Activated T-cell treated with anti-CD3 and anti-CD28 coated beads, Interleukin-2, amount 50 U/mL, for 4 hours (primary cell): ENCODE measurements at places on chromosomes 6 and 20. TPM values are rescaled to one million over a fixed set of nuclear protein-coding genes. Genes with fewer than 3 reads are reported as not detected.

GRCh38 chr6:107396211-107396610, 63.2 kb downstream of the PDSS2 start:
- DNase-seq = no peak

DNA sequence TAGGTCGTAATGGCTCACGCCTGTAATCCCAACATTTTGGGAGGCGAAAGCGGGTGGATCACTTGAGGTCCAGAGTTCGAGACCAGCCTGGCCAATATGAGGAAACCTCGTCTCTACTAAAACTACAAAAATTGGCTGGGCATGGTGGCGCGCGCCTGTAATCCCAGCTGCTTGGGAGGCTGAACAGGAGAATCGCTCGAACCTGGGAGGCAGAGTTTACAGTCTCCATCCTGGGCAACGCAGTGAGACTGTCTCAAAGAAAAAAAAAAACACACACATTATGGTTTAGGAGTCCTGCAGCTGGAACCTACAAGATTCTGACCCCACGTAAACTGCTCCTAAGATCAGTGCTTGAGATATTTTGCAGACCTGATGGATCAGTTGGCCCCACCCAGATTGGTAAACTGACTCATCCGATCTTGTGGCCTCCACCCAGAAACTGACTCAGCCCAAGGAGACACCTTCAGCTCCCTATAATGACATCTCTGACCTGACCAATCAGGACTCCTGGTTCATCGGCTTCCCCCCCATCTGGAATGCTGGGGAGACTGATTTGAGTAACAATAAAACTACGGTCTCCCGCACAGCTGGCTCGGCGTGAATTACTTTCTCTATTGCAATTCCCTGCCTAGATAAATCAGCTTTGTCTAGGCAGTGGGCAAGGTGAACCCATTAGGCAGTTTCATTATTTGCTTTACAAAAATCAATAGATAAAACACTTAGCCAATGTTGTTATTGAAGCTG, 96.2 kb upstream of the BTN3A2 start:
- no peak for DNase-seq

DNA sequence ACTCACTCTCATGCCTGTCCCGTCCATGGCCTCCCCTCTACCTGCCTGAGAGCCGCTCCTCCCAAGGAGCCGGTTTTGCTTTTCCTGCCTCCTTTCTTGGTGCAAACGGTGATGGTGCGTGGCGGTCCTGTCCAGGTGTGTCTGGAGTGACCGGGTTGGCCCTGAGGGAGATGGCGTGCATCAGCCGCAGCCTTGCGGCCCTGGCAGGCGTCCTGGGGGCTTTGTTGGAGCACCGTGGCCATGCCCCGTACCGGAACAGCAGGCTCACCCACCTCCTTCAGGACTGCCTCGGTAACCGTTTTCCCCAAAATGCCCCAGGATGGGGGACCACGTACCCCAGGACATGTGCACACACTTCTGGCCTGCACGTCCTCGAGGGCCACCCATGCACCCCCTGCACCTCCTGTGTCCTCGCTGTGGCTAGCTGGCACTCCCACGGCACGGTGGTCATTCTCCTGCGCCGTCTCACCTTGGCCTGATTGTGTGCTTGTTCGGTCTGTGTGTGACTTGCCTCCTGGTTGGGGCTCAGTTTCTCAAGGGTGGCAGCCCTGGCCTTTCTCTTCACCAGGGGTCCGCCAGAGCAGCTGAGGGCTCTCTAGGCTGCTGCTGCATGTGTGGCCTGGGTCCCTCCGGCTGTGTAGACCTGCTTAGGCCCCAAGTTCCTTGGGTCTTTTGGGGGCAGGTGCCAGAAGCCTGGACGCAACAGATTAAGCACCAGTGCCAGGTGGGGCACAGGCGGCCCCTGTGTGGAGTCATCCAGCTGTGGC, 36.4 kb downstream of the FRMD1 start:
- DNase-seq = no peak

Gene LINC00237
- total RNA-seq = not detected

DNA sequence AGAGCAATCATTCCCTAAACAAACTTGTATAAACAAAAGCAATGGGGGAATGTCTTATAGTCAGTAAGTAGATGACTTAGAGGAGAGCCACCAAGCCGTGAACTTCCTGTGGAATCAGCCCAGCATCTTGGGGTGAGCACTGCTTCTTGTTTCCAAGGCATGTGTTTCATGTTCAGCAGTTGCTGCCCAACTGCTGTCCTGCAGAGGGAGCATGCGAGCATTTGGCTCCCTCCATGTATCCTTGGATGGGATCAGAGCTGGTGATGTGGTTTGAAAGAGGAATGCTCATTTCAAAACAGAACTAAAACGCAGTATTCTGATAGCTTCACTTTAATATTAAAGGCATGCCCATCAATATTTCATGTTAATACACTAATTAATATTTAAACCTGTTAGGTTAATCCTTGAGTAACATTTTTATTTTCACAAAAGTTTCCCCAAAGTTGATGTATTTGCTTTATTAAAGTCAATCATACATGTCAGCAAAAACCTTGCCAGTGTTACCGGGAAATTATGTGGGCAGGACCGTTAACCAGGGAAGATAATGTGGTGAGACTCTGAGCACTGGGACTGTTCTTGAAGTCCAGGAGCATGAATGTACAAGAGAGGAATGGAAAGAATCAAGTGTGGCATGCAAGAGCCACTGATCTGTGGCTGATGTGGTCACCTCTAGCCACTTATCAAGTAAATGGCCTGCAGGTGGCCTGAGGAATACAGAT, 172.1 kb upstream of the GGTLC1 start:
- no peak for DNase-seq
